Stimulated activated CD4-positive, alpha-beta T cell treated with anti-CD3 and anti-CD28 coated beads, Interleukin-1b, Interleukin-23, amount 100 ng/mL, for 1 hour (primary cell): ENCODE measurements at places on chromosomes 12 and 14.

DNA sequence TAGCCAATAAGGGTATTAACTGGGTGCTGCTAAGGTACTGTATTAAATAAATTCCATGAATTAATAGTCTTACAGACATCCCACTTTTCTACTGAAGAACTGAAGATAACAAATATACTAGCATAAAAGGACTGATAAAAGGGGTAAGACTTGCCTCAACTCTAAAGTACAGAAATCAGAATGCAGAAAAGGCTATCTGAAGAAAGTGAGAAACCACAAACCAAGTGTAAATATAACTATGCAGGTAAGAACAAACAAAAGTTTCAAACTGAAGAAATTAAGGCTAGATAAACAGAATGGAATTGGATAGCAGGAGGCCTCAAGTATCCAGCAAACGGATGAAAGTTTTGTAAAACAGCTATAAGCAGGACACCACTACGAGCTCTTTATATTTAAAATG is 29.5 kb downstream of the YAF2 start:
- no peak for DNase-seq

- DNase-seq, result no peak
Observed at GRCh38 chr12:84073401-84073800, 839.2 kb downstream of the SLC6A15 start.

- DNase-seq, result no peak
Observed at GRCh38 chr14:104948736-104949031, 24.0 kb downstream of the PLD4 start.

- no peak for DNase-seq
Observed at GRCh38 chr12:18549598-18549997, 188.2 kb downstream of the PLCZ1 start.

DNA sequence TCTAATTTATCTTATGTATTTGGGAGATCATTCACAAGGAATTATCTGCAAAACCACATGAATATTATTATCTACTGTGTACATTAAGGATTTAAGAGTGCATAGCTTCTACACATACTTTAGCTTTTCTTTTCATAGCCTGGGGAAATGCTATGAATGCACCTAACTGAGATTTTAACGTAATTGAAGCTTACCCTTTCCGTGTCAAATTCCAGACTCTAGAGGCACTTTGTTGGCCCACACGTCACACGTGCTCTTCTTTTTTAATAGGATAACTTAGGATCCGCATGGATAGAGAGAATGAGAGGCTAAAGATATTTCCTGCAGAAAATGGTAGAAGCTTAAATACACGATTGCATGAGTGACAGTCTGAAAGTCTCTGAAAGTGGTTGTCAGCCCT is 481.1 kb downstream of the PCNX1 start:
- no peak for DNase-seq
